ENCODE measurements at places on chromosomes 7 and 10.

DNA sequence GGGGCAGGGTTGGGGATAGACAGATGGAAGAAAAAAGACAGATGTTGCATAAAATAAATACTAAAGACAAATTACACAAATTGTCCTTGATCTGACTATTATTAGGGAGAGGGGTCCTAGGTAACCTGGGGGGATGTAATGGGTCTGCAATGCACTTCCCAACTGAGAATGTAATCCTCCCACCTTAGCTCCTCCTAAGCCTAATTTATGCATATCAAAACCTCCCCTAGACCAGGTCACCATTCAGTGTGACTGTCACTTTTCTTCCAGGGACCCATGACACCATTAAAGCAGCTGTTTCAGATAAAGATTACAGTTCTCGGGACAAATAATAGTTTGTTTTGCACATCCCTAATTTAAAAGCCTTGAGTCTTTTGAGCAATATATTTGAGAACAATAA lies 133.9 kb upstream of the FEZF1 start:
- no peak for DNase-seq

DNA sequence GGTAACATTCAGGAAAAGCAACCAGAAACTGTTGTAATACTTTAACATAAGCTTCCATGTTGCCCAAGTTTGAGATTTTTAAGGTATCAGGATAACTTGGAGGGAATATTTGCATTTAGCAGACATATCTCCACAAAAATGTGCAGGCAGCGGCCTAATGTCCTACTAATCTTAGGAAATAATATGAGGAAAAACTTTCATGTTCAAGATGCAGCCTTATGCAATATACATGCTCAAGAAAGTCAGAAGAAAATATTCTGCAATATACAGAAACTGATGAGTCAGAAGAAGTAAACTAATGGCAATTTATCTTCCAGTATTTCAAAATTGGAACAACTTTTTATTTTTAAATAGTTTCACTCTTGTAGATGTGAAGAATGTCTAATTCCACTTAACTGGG lies 463.2 kb upstream of the C7orf33 start:
- no peak for DNase-seq

DNA sequence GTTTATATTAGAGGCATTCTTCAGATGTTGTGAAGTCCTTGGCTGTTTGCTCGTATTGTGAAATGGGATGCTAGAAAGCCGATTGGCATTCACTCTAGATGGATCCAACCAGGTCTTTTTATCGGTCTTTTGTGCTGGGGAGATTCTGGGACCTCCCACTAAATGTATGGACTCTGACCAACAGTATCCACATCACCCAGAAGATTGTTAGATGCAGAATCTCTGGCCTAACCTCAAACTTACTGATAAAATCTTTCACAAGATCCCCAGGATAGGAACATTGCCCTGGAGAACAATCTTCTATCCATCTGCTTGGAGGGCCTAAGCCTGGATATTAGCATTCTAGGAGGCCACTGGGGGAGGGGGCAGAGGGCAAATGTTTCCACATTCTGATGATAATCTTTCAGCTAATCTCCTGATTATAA lies 160.9 kb downstream of the PLXDC2 start:
- DNase-seq, result no peak

DNA sequence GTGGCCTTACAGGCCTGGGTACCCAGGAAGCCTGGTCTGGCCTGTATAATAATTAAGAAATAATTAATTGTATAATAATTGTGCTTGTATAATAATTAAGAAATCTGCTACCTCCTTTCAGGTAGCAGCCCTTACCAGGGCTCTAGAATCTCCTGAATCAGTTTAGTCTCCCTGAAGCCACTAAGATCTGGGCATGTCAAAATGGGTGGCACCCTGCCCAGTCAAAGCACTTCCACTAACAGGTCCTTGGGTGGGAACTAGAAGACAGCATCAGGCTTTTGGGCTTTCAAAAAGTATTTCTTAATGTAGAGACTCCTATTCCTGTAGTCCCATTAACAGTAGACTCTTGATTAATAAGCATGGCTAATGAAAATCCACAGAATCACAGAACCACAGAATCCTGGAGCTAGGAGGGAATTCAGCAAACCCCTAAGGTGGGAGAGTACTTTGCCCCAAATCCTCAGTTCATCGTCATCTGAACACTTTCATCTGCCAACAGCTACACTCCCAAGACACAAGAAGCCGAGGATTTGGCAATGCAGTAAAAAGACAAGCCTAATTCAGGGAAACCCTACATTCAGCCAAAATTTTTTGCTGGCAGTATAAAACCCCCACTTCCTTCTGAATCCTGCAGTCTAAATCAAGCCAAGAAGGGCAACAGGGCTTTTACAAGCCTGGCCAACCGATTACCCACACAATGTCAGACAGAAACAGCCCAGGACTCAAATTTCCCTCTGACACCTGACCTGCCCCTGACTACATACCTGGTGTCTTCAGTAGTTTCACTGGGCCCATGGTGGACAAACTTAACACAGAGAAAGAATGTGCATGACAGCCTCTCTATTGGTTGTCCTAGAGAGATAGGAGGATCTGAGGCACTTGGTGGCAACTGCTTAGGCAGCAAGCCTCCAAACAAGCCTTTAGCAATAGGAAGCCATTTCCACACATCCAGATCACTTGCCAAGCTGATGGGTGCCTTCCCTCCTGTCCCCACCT lies 5.9 kb upstream of the IL6 start:
- DNase-seq, result no peak

GRCh38 chr7:126657599-126658358 lies 595.0 kb downstream of the GRM8 start:
- DNase-seq, result no peak

GRCh38 chr7:134709197-134709596 lies 62.5 kb downstream of the BPGM start:
- DNase-seq, result no peak

DNA sequence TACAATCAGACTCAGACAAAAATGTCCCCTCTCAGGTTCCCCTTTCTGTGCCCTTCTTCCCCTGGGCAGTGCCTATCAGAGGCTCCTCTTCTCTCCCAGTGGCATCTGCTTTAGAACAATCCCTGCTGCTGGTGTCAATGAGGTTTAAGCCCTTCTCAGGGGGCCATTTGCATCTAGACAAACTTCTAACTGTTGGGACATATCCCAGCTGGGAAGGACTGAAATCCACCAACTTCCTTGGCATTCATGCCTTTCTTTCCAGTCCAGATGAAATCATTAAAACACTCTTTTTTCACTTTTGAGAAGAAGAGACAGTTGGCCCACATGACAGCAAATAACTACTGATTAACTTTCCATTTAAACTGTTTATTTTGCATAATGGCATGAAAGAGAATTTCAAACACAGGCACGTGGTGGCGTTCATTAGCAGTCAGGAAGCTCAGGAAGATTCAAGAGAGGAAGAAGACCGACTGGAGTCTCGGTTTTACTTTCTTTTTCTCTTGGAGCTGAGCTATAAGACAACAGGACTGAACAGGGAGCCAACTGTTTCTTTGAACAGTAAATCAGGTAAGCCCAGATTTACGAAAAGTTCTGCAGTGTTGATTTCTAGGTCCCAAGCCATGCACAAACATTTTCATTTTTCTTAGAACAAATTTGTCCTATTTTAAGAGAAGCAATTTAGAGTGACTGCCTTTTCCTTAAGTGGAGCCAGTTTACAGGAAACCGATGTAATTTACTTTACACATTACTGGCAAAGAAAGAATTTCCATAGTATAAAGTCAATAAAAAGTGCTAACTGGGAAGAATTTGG lies at the start of gene GIMAP2:
Gene GIMAP2, plus strand, starts transcription at position 488 of the 811 bp plus-strand sequence. CDS start 1,354 bp downstream, outside the sequence.
- no peak for DNase-seq

DNA sequence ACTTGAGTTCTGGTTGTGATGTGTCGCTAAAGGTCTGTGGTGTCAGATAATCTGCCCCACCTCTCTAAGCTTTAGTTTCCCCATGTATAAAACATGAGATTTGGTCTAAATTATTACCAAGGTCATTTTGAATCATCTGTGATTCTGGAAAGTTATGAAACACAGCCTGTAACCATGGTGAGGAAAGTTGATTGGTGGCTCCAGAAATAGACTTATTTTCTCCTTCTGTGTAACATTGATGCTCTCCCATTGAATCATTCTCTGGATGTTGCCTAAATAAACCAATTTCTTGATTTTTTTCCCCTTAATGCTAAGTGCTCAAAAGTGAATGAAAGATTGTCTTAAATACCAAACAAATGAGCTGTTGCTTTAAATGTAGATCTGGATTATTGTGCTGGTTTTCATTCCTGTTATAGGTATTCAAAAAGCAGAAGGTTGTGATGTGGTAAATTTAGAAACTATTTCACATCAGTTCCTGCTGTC lies 30.0 kb upstream of the PCGF5 start:
- no peak for DNase-seq

- DNase-seq, result no peak
Observed at GRCh38 chr10:27464993-27465392, 39.1 kb upstream of the RAB18 start.

- no peak for DNase-seq
Observed at GRCh38 chr7:28330384-28331070, 81.8 kb upstream of the CREB5 start.

DNA sequence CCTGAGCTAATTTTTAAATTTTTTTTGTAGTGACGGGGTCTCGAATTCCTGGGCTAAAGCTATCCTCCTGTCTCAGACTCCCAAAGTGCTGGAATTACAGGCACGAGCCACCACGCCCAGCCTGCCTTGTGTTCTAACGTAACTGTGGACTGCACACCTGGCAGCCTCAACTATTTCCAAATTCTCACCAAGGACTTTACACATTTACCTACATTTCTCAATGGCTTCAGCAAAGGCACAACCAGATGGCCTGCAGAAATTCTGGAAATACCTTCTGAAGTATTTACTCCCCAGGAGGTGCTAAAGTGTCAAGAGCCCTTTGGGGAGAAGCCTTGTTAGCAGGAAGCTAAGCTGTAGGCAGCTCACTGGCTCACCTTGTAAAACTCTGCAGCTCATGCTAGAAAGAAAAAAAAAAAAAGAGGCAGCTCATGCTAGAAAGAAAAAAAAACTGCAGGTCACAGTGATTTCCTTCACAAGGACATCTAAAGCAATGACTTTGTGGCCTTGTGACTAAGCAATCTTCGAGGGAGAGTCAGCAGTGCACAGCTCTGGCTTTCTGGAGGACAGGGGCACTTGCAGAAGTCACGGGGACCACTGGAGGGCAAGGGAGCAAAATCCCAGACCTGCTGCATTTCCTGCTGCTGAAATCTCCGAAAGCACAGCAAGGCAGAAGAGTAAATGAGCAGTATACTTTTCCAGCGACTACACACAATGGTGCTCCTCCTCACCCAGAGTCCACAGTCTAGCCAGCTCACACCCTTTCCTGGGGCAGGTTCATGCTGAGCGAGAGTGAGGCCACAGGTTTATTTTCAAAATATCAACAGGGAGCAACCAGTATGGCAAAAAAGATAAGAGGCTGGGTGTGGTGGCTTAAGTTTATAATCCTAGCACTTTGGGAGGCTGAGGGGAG lies 40.4 kb downstream of the BAIAP2L1 start:
- DNase-seq, result no peak

GRCh38 chr10:106866244-106866845 lies 298.2 kb downstream of the SORCS1 start:
- DNase-seq, result no peak

GRCh38 chr7:42244828-42245227 lies 7.8 kb upstream of the GLI3 start:
- DNase-seq, result no peak

GRCh38 chr7:85230623-85231022 lies 43.8 kb upstream of the SEMA3D start:
- DNase-seq, result no peak

- no peak for DNase-seq
Observed at GRCh38 chr10:113177936-113178335, 227.9 kb downstream of the TCF7L2 start.

DNA sequence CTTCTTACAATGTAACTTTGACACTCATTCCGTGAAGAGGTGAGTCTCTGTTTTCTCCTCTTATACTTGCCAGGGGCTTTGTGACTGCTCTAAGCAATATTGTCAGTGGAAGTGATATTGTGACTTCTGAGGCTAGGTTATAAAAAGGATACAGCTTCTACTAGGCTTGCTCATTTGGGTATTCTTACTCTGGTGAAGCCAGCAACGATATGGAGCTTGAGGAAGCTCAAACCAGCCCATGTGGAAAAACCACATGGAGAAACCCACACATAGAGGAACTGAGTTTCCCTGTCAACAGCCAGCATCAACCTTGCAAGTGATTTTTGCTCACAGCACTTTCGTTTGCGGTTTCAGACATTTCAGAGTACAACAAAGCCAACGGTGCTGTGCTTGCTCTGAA lies 149.6 kb upstream of the SEMA3E start:
- no peak for DNase-seq

- DNase-seq, result no peak
Observed at GRCh38 chr7:12434012-12434642, 30.5 kb upstream of the VWDE start.

GRCh38 chr7:42877862-42878261 lies 34.0 kb downstream of the C7orf25 start:
- no peak for DNase-seq

GRCh38 chr10:6128591-6129251 lies 39.9 kb downstream of the RBM17 start:
- no peak for DNase-seq

DNA sequence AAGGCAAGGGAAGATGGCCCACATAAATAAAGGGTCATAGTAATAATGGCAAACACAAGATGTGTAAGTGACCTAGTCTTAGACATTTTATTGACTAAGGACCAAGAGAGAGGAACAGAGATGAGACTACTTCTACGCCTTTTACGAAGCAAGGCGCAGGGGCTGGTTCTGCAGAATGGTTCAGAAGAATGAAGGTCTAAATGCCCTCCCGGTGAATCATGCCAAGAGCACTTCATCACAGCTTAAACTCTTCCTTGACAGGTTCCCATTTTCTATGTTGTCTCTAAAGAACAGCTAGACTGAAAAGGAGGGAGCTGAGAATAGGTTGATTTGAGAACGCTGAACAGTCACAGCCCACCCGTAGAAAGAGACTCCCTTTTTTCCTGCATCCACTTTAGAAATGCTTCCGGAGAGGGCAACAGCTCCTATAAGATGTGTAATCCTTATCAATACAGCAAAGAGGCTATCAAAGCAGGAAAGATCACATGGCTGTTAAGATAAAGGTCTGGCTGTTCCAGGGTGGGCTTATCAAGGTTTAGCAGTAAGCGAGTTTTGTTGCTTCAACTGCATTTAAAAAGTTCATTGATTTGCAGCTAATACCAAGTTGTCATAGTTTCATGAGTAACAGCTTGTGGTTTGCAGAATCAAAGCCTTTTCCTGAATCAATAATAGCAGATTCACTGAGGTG lies 93.4 kb upstream of the AUTS2 start:
- DNase-seq, result no peak

GRCh38 chr10:127278001-127278400 lies 81.6 kb upstream of the INSYN2A start:
- DNase-seq, result no peak

GRCh38 chr7:80139236-80139635 lies 4.6 kb downstream of the GNAI1 start:
- DNase-seq, result no peak

- DNase-seq, result no peak
Observed at GRCh38 chr7:37820708-37821468, 27.5 kb upstream of the NME8 start.

GRCh38 chr7:47991741-47992311 lies 12.4 kb upstream of the HUS1 start:
- DNase-seq, result peak; percentile 64

GRCh38 chr10:78752221-78752620 lies 316.5 kb upstream of the ZMIZ1 start:
- DNase-seq, result no peak

GRCh38 chr10:101686133-101686925 lies 8.6 kb downstream of the FBXW4 start:
- DNase-seq, result no peak

- no peak for DNase-seq
Observed at GRCh38 chr10:103833731-103834365, 21.5 kb downstream of the SH3PXD2A start.

Measured in anterior cingulate cortex (tissue), 58 donors.